ENCODE measurements at places on chromosomes 16 and 17.

GRCh38 chr17:78316867-78317789 lies 42.7 kb downstream of the SOCS3 start:
- DNase-seq, result no peak

DNA sequence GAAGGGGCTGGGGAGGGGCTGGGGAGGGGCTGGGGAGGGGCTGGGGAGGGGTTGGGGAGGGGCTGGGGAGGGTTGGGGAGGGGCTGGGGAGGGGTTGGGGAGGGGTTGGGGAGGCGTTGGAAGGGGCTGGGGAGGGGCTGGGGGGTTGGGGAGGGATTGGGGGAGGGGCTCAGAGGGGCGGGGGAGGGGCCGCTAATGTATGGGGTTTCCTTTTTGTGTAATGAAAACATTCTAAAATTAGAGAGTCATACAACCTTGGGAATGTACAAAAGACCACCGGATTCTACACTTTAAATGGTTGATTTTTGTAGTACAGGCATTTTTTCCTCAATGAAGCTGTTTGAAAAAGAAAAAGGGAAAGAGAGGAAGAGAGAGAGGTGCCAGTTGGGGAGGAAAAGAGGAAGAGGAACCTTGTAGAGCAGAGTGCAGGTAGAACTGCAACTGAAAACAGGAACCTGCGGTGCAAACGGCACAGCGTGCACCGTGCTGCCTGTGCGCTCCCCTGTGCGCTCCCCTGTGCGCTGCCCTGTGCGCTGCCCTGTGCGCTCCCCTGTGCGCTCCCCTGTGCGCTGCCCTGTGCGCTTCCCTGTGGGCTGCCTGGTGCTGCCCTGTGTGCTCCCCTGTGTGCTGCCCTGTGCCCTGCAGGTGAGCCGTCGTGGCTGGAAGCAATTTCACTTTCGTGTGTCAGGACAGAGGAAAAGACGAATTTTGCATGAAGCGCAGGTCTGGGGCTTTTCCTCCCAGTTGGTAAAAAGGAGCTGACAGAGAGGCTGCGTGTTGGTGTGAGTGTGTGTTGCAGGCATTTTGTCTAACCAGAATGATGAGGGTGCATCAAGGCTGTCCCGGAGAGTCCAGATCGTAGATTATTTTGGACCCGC lies 40.8 kb downstream of the METRNL start:
- DNase-seq, result no peak

GRCh38 chr16:62661435-62661834 lies 625.2 kb upstream of the CDH8 start:
- no peak for DNase-seq

DNA sequence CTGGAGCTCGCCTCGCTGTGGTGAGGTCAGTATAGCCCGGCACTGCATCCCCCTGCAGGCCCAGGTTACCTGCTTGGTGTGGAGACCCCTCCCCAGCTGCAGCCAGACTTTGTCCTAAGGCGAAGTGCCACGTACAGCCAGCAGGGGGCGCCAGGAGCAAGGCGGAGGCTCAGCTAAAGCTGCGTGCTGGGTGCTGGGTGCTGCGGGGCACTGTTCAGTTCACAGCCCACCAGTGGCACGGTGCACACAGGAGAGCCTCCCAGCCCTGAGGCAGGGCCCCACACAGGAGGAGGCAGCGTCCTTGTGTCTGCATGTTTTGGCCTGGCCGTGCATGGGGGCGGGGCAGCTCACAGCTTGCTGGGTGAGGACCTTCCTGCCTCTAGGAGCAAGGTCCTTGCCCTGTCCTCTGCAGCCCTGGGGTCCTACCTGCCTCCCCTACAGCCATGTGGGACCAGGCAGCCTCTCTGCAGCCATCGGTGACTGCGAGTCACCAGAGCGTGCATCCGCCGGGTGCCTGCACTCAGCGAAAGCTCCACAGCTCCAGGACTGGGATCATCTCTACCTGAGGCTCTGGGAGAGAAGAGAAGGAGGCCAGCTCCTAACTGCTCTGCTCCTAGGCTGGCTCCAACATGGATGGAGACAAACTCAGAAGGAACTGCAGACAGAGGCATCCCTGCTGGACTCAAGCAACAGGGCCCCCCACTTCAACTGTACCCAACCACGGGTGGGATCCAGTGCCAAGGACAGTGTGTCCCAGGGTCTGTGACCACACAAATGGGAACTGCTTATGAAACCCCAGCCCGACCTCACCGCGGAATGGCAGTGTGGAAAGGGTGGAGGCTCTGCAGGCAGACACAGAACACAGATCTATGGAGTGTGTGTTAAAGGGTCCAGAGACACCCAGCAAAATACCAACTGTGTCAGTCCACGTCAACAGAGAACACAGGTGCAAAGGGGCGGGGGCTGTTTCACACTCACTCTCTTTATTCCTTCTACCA lies 19.0 kb downstream of the SLC7A5 start:
- peak; percentile 67 for DNase-seq

DNA sequence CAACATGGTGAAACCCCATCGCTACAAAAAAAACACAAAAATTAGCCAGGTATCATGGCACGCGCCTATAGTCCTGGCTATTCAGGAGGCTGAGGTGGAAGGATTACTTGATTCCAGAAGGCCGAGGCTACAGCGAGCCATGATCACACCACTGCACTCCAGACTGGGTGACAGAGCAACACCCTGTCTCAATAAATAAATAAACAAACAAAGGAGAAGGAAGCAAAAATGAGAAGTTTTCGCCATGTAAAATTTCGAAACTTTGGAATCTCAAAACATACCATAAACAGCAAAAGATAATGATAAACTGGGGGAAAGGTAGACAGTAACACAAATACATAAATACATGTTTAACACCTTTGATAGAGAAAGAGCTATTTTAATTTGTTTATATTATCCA lies 130.9 kb downstream of the ZFHX3 start:
- DNase-seq, result no peak

DNA sequence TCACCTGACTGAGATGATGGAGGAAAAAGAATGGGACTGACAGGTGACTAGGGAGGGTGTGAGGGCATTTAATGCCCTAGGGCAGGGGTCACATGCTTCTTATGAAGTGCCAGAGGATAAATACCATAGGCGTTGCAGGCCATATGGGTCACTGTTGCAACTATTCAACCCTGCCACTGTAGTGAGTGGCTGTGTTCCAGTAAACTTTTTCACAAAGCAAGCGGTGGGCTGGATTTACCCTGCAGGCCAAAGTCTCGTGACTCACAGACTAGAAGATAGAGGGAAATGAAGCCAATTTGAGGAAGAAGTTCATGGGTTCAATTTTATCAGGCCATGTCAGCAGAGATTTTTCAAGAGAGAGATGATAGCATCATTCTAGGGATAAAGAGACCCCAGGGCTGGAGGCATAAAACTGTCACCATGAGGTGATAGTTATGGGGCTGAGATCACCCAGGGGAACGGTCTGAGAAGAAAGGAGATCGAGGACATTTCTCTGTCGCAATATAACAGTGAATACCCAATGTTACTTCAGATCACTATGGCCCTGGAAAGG lies 8.6 kb downstream of the ARHGAP17 start:
- no peak for DNase-seq

DNA sequence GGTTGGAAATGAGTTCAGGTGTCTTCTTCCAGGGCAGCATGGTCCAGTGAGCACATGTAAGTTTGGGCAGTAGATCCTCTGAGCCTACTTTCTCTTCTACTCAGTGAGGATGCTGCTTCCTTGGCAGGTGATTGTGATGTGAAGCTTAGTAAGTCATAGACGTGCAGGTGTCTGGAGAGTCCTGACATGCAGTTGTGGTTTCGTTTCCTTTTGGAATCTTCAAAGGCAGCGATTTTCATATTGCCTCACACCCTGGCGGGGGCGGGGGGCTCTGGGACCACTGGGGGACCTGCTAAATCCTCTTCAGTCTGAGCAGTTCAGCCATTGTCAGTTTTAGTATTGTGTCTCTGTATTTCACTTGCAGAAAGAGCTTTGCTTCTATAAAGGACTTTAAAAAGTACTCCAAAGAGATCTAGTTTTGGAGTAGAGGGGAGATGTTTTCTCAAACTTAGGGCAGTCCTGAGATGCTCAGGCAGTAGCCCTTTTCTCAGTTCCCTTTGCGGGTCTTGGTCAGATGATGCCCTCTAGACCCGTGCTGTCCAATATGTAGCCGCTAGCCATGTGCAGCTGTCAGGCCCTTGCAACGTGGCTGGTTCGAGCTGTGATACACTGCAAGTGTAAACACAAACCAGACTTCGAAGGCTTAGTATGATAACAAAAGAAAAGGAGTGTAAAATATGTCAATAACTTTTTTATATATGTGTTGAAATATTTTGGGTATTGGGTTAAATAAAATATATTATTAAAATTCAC lies 4.0 kb upstream of the CDK5R1 start:
- no peak for DNase-seq

DNA sequence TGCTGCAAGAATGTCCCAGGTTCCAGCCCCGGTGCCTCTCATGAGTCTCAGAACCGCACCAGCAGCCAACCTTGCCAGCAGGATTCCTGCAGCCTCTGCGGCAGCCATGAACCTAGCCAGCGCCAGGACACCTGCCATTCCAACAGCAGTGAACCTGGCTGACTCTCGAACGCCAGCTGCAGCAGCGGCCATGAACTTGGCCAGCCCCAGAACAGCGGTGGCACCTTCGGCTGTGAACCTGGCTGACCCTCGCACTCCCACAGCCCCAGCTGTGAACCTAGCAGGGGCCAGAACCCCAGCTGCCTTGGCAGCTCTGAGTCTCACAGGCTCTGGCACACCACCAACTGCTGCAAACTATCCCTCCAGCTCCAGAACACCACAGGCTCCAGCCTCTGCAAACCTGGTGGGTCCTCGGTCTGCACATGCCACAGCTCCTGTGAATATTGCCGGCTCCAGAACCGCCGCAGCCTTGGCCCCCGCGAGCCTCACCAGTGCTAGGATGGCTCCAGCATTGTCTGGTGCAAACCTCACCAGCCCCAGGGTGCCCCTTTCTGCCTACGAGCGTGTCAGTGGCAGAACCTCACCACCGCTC lies 9.8 kb downstream of the ELOB start:
- no peak for DNase-seq

- no peak for DNase-seq
Observed at GRCh38 chr17:32443827-32444300, 446 bp upstream of the PSMD11 start.

GRCh38 chr16:8964462-8964861 lies 756 bp upstream of the USP7 start:
- no peak for DNase-seq

GRCh38 chr17:55264645-55265298 lies at the start of gene HLF:
Gene HLF, plus strand, starts transcription at chr17:55264960. Its CDS starts 525 bp downstream, at chr17:55265485.
- DNase-seq, result peak; percentile 75

GRCh38 chr17:80529104-80529903 lies 15.3 kb upstream of the RPTOR start:
- DNase-seq, result no peak

DNA sequence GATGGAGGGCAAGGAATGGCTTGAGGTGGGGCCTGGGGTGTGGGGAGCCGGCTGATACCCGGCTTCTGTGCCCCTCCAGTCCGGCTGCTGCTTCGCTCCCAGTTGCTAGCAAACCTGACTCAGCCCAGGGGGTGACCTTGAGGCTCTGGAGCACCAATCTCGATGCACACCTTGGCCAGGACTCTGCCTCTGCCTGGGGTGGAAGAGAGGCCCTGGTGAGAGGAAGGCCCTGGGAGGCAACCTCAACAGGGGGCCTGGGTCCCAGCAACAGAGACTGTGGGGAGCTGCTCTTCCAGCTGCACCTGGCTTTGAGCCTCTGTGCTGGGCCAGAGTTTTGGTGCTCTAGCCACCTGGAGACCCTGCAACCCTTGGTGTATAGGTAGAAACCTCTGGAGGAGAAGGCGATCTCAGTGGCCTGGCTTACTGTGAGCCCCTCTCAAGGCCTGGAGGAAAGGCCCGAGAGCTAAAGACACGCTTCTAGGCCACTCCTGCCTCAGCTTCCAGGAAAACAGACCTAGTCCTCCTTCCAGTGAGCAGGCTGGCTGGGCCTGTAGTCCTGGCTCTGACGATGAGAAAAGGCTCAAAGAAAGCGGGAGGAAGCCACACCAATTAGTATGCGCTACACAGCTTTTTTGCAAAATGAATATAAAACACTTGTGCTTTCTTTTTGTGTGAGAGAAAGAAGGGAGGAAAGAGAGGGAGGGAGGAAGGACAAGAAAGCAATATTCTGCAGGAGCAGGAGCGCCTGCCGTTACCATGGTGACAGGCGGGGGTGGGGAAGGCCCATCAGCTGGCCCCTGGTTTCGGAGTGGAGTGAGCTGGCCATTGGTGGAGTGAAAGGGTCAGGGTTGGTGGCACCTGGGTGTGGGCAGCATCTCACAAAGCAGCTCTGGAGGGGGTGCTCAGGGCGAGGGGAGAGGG lies 51.0 kb downstream of the VAC14 start:
- no peak for DNase-seq

DNA sequence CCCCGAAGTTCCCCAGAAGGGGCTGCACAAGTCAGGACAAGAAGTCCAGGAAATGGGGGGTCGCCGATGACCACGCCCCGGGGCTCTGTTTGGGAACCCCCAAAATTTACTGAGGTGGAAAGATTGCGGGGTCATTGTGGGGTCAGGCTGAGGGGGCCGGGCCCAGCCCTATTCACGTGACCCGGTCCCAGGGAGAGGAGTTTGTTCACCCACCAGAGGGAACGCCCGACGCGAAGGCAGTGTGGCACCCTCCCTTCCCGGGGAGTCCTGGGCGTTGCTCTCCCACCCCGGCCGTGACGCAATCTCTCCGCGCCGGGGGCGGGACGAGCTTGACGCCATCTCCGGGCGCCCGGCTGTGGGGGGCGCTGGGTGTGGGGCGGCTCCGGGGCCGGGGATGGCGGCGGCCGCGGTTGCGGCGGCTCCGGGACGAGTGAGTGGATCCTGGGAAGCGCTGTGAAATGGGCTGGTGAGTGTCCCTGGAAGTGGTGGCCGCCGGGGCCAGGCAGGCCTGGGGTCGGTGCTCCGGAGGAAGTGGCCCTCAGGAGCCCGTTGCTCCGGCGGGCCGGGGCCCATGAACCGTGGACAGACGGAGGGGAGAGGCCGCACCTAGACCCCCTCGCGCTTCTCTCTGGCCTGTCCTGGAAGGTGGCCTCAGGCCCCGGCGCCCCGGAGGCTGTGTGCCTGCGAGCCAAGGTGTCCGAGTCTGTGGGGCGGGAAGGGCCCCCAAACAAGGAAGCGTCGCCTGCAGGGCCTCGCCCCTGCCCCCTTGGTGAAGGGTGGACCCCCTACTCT lies at the start of gene ATXN1L:
Gene ATXN1L (plus strand): TSS at position 338 of the 792 bp plus-strand sequence. CDS start 3,765 bp downstream, outside the sequence.
- DNase-seq, result peak; percentile 88

DNA sequence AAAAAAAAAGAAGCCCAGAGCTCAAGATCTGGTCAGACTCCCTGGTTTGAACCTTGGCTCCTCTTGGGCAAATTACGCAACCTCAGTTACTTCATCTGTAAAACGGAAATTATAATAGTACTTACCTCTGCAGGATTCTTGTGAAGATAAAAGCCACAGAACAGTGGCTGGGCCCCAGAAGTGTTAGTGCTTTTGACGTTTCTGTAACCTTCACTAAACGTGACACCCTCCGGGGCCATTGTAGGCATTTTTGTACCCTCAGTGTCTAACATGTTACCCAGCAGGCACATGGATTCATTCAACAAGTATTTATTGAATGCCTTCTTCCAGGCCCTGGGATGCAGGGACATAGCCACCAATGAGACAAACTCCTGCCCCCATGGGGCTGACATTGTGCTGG lies 58.0 kb downstream of the PITPNC1 start:
- DNase-seq, result peak; percentile 72

DNA sequence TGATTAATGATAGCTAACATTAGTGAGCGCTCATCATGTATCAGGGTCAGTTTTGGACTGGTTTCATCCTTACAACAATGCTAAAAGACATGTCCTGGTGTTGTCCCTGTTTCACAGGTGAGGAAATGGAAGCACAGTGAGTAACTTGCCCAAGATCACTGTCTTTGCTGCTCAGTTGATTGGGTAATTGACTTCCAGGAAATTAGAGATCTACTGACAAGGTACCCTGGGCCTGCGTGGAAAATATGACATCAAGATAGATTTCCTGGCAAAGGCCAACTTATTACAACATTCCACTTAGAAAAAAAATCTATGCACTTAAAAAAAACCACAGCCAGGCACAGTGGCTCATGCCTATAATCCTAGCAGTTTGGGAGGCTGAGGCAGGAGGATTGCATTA lies 96.3 kb downstream of the CYLD start:
- no peak for DNase-seq

All from CD4-positive, alpha-beta T cell treated with Interleukin-6 at 100 ng/mL for 8 hours (primary cell).